Cerebellar nuclear complex (tissue), 1 donor: ENCODE measurements at places on chromosomes 7 and 10.

GRCh38 chr7:47601881-47602249, 20.0 kb upstream of the TNS3 start:
- no peak for DNase-seq

DNA sequence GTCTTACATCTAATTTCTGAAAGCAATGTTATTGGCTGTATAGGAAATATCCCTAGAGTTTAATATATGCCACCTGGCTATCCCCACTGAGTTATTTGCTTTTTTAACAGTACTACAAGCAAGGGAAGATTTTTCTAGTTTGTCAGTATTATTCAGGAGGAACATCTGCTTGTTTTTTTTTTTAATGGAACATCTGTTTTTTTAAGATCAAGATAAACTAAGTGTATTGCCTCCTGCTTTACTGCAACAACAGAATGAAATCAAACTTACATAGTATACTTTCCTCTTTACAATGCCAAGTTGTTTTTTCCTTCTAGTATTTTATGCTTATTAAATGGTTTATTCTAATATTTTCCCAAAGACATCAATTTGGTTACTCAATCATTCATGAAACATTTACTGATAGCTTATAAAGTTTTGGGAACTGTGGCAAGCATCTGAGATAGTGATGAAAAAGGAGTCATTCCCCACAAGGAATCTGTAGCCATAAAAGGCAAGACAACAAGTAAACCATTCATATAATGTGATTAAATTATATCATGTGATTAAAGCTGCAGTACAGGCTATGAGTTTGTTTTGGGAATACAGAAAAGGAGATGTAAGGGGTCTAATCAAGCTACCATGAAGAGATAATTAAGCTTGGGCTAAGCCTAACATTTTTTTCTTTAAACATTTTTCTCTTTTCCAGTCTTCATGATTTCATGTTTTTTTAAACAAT, 17.4 kb downstream of the MTPN start:
- no peak for DNase-seq

DNA sequence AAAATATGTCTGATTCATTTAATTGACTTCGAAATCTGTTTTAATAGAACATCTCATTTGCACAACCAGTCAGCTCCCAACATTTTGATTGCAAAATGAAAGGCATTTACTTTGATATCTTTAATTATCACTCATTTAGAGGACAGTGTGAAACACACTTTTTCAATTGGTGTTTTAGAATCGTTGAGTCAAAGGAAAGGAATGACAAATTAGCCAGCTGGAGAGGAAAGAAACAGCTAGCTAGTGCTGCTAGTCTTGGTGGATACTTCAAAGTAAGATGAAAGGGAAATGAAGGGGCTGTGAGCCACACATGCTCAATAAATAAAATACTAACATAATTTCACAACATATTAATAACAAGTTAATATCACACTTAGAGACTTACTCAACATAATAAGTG, 570.2 kb downstream of the PHTF2 start:
- DNase-seq, result no peak

GRCh38 chr10:3946234-3947229, 161.5 kb upstream of the KLF6 start:
- DNase-seq, result no peak

DNA sequence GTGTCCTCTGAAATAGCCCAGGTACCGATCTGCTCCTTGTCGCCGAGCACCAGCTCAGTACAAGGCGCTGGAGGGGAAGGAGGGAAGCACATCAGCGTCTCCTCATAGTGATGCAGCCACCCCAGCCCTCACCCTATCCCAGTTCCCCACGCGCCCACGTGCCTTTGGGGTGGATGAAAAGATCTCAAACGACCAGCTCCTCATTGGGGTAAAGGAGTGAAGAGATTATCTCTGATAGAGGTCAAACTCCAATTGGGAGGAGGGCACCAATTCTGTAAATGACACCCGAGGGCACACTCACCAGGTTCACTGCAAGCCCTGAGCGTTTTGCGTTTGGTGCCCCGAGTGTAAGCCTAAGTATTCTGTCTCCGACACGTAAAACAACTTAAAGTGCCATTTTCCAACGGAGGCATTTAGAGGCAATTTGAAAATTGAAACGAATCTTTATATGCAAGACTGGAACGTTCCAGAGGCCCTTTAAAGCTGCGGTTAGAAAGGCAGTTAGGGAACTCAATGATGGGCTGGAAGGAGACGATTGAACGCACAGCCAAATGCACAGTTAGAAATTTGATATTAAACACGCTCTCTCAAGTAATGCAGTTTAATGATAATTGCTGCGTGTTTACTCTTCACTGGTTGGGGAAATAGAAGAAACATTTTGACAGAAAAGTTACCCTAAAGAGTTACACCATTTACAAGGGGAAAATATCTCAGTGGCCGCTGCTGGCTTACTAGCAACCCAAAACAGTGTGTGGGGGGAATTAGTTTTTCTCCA, 8.9 kb upstream of the EMX2 start:
- DNase-seq, result no peak

- DNase-seq, result no peak
These were observed 46.2 kb upstream of the COMTD1 start for GRCh38 chr10:75281974-75282373.

DNA sequence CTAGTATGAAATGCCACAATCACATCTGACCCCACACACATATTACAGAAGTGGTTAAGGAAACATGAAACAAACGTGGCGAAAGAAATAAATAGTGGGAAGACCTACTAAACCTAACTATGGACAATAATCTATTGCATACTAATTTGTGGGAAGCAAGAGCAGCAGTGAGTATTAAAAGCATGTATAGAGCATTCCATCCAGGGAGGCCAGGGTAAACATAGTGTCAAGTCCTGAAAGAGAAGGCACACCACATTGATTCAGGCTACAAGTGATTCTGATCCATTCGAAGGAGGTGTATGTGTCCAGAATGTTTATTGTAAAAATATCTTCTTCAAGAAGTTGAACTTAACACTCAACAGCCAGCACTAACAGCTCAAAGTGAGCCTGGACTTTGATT, 29.2 kb downstream of the CACNA2D1 start:
- no peak for DNase-seq

- no peak for DNase-seq
These were observed 6.0 kb upstream of the HMX3 start for GRCh38 chr10:123129618-123130271.

GRCh38 chr7:135859538-135859937, 110.9 kb upstream of the FAM180A start:
- no peak for DNase-seq

- DNase-seq, result no peak
These were observed 53.4 kb downstream of the WNT2 start for GRCh38 chr7:117269417-117269816.

- DNase-seq, result no peak
These were observed 351.9 kb downstream of the DNAJB6 start for GRCh38 chr7:157688533-157689268.

DNA sequence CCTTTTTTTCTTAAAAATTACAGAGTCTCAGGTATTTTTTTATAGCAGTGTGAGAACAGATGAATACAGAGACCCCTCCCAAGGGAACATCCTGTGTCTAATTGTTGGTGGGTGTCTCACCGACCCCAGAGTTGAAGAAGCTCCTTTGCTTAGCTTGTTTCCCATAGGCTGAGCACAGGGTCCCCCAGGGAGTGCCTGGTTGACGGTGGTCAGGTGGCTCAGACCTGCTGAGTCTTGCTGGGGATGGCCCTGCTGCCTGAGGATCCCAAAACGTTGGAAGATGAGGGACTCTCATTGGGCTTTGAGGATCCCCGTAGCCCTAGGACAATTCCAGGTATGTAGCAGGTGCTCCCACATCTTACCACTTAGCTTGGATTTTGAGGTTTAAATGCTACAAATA, 19.5 kb downstream of the SCART1 start:
- DNase-seq, result no peak

GRCh38 chr10:110686949-110687348, 42.8 kb downstream of the RBM20 start:
- no peak for DNase-seq

- no peak for DNase-seq
These were observed 25.1 kb downstream of the ICA1 start for GRCh38 chr7:8236780-8237407.

- no peak for DNase-seq
These were observed 71.1 kb upstream of the FZD1 start for GRCh38 chr7:91193141-91193540.

- no peak for DNase-seq
These were observed 65.3 kb downstream of the PDIA4 start for GRCh38 chr7:148962823-148963582.

DNA sequence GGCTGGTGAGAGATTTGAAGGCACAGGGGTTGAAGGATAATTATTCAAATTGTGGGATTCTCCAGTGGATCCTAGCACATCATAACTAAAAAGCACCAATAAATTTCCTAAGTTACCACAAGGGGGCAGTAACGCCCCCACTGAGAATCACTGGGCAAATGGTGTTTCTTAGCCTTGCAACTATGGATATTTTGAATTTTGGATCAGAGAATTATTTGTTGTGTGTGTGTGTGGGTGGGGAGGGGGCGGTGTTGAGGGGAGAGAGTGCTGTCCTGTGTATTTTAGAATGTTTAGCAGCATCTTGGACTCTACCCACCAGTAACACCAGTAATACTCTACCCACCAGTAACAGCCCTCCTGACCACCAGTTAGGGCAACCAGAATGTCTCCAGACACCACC, 63.3 kb upstream of the PRKG1 start:
- no peak for DNase-seq

- DNase-seq, result no peak
These were observed 18.5 kb downstream of the PIK3CG start for GRCh38 chr7:106883456-106884026.

DNA sequence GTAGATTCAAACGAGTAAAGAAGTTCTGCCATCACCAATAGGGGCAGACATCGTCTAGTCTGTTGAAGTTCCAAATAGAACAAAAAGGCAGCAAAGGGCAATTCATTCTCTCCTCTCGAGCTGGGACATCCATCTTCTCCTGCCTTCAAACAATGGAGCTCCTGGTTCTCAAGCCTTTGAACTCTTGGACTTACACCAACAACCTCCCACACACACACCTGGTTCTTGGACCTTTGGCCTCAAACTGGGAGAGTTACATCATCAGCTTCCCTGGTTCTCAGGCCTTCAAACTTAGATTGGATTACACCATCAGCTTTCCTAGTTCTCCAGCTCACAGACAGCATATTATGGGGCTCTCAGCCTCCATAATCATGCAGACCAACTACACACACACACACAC, 9.8 kb upstream of the GIMAP5 start:
- no peak for DNase-seq

DNA sequence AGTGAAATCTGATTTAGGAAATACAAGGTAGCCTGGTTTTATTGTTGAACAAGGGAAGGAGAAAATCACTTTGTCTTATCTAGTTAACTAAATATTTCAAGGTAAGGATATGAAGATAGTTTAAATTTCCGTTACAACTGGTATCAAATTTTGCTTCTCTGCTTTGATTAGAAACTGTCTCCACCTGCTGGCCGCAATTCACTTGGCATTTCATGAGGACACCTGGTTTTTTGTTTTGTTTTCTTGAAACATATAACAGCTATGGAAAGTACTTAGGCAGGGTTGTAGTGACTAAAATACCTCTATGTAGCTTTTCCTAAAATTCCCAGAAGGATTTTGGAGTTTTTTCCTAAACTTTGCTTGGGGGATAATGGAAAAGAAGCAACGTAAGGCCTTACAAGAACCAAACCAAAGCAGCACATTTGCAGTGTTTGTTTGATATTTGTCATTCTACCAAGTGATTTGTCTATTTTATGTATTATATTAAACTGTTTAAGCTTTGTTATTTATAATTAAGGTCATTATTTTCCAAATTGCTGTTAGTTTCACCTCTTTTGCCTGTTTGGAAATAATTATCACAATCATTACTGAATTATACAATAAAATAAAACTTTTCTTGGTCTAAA, 73.6 kb downstream of the AHCYL2 start:
- DNase-seq, result no peak

DNA sequence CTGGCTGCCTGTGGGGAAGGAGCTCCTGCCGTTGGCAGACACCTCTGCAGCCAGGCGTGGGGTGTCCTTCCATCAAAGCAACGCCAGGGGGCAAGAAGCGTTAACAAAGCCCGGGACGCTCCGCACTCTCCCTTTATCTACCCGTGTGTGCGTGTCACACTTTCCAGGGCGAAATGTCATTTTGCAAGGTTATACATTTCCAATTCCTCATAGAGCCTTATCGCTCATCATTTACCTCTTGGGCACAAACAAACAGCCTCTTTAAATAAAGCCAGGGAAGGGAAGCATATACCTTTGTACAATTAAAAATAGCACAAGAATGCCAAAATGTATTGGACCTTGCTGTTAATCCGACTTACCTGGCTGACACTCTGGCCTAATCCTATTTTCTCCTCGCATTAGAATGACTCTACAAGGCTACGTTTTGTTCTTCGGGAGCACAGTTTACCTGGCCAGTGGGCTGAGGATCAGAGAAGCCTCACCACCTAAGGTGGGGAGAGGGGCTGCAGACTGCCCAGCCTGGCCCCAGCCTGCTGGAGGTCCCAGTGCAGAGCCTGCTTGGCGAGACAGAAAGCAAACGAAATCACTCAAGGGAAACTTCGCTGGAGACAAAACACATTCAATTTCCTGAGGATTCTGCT, 77.6 kb upstream of the EN2 start:
- DNase-seq, result no peak

DNA sequence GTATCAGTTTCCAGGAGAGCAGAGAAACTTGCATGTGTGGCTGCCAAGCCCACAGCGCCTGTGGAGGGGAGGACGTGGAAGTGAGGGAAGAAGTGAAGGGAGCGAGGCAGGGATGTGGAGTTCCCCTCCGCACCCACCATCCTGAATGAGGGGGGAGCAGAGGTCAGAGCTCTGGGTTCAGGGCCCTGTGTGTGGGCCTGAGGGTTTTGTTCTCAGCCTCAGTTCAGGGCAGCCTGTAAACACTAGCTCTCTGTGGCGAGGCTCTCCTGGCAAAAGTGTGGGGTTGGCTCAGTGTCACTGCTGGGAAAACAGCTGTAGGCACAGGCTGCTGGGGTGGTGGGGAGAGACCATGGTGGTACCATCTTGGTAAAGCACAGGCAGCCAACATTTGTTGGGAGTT, 108.4 kb downstream of the C10orf105 start:
- DNase-seq, result no peak

- DNase-seq, result no peak
These were observed 14.7 kb downstream of the BTBD16 start for GRCh38 chr10:122285506-122286444.

DNA sequence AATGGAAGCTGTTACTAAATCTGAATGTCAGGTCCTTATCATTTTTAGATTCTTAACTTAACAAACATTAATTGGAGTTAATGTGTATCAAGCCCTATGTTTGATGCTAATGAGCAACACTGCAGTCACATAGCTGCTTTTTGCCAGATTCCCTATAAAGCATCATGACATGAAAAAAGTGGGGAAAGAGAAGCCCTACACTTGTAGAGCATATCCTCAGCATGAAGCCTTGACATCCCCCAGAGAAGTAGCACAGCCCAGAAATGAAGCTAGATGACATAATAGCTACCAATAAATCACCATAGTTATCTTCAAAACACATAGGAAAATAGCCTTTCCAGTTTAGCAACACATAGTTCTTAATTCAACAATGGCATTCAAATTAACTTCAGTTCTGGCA, 49.2 kb upstream of the CDK1 start:
- no peak for DNase-seq

GRCh38 chr10:31426401-31426800, 107.4 kb downstream of the ZEB1 start:
- no peak for DNase-seq
